GM23338 (cell line): ENCODE measurements at places on chromosomes 7 and 10. TPM values are rescaled to one million over a fixed set of nuclear protein-coding genes. Genes with fewer than 3 reads are reported as not detected.

- DNase-seq: no peak
These were observed 161.5 kb downstream of the WDR37 start for GRCh38 chr10:1217661-1218060.

GRCh38 chr10:24440817-24441797 is 232.2 kb downstream of the KIAA1217 start:
- DNase-seq: peak; percentile 24

- peak; percentile 18 for DNase-seq
These were observed 153.4 kb downstream of the SGMS1 start for GRCh38 chr10:50470345-50470744.

DNA sequence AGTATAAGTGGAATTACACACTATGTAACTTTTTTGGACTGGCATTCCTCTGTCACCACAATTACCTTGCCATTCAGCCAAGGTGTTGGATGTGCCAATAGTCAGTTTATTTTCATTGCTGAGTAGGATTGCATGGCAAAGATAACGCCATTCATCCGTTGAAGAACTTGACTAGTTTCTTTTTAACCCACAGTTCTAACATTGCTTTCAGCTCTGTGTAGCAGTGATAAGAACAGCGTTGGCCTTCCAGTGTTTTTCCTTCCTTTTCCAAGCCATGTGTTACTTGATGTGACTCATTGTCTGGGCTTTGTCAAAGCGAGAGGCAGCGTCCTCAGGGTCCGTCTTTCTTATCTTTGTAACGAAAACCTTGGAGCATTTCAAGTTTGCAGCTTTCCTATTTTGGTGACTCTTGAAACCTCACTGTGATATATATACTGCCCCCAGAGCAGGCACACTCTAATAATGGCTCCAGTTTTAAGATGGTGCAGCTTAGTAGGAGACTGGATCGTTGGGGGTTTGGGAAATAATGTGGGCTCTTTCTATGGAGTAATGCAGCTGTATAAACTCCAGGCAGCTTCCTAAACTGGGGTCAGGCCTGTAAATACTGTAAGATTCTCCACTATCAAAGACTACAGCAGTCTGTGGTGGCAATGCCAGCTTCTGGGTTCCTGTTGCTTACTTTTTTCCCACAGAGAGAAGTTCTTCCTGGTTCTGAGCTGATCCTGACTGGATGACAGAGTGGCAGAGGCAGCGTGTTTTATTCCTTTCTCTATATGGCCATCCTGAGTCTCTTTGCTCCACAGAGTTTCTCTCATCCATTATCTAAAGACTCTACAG is 41.7 kb downstream of the AKR1E2 start:
- no peak for DNase-seq

DNA sequence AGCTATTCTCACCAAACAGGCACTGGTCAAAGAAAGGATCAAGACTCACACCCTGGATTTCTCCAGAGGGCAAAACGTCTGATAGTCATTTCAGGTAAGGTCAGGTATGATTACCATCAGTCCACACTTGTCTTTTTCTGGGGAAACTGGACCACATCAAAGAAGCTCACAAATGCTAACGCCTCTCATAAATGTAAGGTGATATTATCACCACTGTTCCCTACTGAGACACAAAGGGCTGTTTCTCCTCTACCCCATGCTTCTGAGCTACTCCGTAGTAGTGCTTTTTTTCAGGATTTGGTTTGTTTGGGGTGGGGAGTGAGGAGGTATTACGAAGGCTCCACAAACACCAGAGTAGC is 51.6 kb downstream of the CREB3L2 start:
- no peak for DNase-seq

C7orf57 gene
- total RNA-seq: 0.42 and 1.6 TPM in 2 replicates

NUTM2E gene
- 0.12 TPM in 1 of 2 replicates, not detected in the other for total RNA-seq

DNA sequence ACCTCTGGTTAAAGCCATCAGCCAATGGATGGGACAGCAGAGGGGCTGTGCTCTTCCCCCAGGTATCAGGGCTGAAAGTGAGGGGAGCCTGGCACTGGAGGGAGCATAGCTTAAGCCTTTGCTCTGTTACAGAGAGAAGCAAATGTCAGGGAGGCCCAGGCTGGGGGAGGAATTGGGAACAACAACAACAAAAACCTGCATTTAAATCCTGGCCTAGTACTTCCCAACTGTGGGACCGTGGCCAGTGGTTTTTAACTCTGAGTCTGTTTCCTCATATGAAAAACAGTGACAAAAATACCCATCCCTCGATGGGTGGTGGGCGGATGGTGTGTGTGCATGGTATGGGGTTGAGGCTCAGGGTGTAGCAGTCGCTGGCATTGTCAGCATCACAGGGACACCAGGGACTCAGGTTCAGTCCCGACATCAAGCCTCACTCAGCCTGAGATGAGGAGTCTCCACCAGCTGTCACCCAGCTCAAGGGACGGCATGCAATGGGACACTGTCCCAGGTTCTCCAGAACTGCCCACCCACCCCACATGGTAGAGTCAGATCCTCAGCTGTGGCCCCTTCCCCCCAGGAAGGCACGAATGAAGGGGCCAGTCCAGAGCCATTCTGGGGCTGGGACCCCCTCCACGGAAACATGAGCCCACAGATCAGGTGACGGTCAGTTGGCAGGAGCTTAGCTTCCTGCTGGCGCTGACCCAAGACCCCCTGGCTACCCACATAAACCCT is 74.5 kb downstream of the AFAP1L2 start:
- no peak for DNase-seq

LIPM gene
- not detected in 2 replicates for total RNA-seq

- DNase-seq: no peak
These were observed 210.1 kb upstream of the KCTD7 start for GRCh38 chr7:66418537-66418936.

DNA sequence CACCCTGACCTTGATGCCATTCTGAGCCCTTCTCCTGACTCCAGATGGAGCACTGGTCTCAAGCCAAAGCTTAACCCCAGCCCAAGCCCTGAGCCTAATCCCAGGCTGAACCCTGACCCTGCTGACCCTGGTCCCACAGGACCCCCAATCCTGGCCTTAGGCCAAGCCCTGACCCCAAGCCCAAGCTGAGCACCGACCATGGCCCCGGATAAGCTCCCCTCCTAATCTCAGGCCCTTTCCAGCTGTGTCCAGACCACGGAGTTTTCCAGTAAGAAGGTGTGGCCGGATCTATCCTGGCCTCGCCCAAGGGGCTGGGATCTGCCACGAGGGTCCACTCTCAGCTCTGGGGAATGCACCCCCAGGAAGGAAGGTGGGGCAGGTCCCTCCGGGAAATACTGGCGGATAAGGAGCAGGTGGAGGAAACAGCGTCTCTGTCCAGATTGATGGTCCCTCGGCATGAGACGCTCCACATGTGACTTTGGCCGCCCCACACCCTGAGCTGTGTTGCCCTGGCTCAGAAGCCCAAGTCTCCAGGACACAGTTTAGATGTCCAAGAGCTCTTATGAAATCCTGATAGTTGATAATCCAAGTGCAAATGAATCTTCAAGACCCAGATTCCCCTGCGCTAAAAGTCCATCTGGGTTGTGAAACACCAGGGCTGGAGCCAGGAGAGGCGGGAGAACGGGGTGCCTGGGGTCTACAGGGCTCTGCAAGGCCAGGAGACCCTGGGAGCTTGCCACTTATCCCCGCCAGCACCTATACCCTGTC is 10.4 kb downstream of the ELN start:
- DNase-seq: no peak

GRCh38 chr10:120365872-120366271 is 91.2 kb upstream of the PLPP4 start:
- DNase-seq: no peak

OPALIN gene
- not detected in 2 replicates for total RNA-seq

FGL2 gene
- total RNA-seq: not detected in 2 replicates

- DNase-seq: no peak
These were observed 172.9 kb downstream of the LRRC4 start for GRCh38 chr7:127858091-127858914.

HOXA9 gene
- total RNA-seq: not detected in 2 replicates

DNA sequence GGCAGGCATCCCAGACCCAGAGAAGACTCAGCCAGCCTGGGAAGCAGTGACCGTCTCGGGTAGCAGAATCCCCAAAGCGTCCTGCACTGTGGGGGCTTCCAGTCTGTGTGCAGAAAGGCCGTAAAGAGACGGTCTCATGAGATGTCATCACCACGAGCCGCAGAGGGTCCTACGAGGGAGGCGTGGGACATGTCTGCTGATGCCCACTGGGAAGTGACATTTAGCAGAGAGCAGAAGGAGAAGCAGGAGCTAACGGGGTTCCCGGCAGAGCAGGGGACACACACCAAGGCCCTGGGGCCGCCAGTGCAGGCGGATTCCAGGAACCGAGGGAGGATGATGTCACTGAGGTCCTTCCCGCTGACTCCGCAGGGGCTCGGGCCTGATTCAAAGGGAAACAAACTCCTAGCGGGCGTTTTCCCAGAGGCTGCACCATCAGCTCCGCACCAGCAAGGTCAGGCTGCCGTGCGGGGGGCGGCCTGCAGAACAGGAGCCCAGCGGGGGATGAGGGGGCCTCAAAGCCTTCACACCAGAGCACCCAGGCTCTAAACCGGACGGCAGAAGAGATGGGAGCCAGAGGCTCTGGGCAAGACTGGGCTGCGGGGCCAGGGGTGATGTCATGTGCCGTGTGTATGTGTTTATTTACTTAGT is 85.4 kb upstream of the PDGFA start:
- no peak for DNase-seq

GRCh38 chr7:105581066-105581811 is at the start of gene EFCAB10:
Gene EFCAB10, minus strand, starts transcription at chr7:105581493. Its CDS starts 30 bp downstream, at chr7:105581463.
- DNase-seq: peak; percentile 99

DNA sequence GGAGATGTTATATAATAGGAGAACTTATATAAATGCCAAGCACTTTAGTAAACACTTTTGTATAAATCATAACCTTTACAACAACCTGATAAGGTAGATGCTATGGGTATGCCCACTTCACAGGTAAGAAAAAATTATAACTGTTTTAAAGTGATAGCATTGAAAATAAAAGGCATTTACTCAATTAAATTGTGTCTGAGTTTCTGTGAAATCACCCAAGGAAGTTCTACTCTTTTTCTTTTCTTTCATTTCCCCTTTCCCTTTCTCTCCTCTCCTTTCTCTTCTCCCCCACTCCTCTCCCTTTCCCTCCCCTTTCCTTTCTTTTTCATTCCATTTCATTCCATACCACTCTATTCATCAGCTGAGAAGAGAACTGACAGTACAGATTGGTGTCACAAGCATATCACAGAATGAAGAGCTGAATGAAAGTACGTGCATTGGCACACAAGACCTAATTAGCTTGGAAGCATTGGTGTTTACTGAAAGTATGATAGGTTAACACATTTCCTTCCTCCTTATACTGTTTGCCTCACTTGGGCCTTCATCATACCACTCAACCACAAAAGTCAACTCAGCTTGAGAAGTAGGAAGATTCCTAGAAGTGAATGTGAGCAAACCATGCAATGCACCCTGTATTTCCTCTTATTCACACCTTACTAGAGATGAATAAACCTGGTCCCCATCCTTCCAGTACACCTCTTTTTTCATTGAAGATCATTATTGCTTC is 117.9 kb upstream of the AGR3 start:
- no peak for DNase-seq

- no peak for DNase-seq
These were observed 50.6 kb downstream of the INHBA start for GRCh38 chr7:41652267-41652666.

DNA sequence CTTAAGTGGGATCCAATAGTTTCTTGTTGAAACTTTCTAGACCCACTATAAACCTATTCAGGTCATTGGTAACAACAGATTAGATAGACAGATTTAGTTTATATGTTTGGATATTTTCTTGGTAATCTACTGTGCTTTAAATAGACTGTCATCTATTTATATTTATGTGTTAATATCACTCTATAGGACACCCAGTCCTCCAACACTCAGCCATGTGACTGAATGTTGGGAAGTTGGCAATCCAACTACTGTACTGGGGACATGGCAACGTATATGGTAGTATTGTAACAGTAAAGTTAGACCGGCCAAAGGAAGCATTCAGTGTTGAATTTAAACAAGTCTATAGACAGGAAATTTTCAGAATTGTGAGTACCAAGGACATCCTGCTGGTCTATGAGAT is 42.6 kb upstream of the HECTD2 start:
- no peak for DNase-seq

DNA sequence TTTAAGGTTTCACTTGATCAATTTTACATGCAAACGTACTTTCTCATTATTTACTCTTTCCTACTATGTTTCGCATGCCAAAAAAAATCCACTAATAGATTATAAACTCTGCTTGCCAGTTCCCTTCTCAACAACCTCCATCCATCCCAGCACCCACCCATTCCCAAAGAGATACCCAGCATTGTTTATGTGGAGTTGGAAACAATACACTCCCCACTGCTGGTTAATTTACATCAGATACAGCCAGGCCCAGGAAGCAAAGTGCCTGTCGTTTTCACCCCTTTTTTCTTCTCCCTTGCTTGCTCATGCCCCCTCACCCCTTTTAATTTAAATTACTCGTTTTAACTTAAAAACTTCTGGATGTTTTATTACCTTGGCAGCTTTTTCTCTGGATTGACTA is 59.9 kb downstream of the HIBADH start:
- DNase-seq: peak; percentile 87

MEIG1 gene
- 1.2 TPM in 1 of 2 replicates, not detected in the other for total RNA-seq

ITIH2 gene
- not detected in 2 replicates for total RNA-seq

- DNase-seq: no peak
These were observed 721.5 kb downstream of the GRID1 start for GRCh38 chr10:85645053-85645452.

CTTNBP2 gene
- total RNA-seq: 22.7 and 26.8 TPM in 2 replicates

DNA sequence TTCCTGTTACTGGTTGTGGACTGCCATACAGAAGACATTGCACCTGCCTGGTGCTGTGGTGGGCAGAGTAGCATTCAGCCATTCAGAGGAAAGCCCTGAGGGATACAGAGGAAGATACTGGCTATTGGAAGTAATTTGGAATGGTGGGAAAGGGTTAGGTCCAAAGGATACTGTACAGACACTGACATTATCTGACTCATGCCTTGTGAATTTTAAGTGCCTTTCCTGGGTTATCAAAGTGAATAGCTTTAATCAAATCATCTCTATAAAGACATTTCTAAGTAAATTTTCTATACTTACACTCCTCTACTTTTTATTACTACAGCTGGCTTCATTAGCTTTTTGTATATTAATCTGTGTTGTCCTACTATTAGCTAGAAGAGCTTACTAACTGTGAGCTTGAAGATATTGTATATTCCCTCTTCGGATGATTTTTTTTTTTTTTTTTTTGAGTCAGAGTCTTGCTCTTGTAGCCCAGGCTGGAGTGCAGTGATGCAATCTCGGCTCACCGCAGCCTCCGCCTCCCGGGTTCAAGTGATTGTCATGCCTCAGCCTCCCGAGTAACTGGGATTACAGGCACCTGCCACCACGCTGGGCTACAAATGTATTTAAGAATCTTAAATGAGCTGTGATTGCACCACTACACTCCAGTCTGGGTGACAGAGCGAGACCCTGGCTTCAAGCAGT is 186.5 kb downstream of the ADK start:
- no peak for DNase-seq

DNA sequence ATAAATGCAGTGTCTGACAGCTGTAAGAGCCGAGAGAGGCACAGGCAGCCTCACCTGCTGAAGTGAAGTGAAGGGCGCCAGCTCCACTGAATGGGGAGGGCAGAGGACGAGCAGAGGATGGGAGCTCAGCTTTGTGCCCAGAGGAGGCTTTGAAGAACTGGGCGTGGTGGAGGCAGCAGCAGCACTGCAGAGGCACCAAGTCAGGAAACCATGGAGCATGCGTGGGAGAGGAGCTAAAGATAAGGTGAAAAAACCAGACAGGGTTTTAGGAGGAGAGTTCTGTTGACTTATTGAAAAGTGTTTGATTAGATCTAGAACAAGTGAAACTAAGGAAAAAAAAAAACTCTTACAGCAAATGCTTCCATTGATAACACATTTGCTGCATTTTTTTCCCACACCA is 216.4 kb downstream of the CXCL12 start:
- DNase-seq: no peak

PIP gene
- not detected in 2 replicates for total RNA-seq
